H54 (cell line): ENCODE measurements at places on chromosomes 13 and 19.

GRCh38 chr19:34220472-34221063 is 33.8 kb upstream of the GARRE1 start:
- no peak for DNase-seq

DNA sequence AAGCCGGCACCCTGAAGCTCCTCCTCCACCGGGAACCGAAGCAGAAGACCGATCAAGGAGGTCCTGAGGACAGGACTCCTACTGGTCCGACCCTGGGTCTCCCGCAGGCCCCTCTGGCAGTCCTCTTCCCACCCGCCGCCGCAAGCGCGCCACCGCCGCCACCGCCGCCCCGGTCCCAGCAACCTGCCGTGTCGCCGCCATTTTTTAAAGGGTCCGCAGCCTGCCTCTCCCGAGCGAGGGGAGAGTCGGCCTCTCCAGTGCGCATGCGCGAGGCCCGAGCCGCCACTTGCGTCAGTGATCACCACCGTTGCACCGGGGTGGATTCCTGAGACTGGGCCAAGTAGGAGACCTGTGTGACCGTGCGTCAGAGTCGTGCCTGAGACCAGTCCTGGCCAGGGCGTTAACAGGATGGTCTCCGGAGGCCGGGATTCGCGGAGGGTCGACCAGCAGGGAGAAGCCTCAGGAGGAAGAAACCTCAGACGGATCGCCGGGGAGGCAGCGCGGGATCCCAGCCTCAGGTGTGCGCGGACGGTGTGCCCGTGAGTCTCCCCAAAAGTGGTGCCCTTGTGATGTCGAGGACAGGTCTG is 51.6 kb downstream of the ZNF146 start:
- no peak for DNase-seq

GRCh38 chr13:98492335-98493041 is 84.4 kb downstream of the STK24 start:
- DNase-seq: no peak

DNA sequence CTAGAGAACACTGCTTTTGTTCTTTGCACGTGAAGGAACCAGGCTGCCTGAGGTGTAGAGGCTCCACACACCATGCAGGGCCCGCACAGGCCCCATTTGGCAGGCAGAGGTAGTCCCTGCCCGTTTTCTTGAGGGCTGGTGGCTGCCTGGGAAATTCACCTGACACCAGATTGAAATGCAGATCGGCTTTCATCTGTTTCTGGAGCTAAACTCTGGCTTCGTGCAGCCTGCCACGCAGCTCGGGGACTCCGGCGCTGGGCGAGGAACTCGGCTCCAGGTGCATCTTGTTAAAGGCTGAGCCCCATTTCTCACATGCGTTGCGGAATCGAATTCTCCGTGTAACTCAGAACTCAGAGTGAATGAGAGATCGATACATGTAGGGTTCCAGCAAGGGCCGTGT is 37.7 kb downstream of the ATP11A start:
- no peak for DNase-seq

- no peak for DNase-seq
These were observed 12.6 kb upstream of the F7 start for GRCh38 chr13:113092776-113093579.

DNA sequence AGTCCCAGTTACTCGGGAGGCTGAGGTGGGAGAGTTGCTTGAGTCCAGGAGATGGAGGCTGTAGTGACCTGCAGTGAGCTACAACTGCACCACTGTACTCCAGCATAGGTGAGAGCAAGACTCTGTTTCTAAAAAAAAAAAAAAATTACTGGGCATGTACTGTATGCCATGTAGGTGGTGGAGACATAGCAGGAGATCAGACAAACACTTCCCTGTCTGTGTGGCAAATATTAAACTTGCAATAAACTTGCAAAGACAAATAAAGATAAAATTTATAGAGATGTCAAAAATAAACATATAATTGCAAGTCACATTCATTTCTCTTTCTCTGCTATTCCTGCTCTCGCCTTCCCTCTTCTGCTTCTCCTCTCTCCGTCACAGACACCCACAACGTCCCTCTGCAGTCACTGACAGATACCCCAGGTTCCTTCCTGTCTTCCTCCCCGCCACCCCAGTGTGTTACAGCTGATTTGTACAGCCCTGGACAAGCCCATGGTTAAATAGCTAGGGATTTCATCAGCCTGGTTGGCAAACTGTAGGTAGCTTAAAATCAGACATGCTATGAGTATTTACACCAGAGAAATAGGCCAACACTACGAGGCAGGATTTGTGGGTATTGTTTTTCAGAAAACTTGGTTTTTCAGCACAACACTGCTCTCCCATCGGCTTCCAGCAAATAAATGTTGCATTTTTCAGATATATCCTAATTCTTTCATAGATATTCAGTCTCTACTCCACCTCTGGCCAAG is 1.3 kb upstream of the CD177 start:
- DNase-seq: no peak

DNA sequence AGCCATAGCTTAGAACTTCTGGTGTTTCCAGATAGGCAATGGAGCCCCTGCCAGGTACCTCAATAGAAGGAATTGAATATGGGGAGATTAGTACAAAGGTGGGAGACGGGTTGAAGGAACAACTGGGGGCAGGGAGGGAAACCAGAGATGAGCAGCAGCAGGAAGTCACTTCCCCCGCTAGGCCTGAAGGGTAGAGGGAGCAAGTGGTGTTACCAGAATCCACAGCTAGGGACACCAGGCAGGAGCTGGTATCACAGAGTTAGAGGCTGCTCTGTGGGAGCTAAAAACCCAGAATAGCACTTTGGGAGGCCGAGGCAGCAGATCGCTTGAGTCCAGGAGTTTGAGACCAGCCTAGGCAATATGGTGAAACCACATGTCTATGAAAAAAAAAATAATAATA is 15.3 kb upstream of the HNRNPUL1 start:
- DNase-seq: no peak
